Keratinocyte (primary cell): ENCODE measurements at places on chromosomes 7 and 10. TPM values are rescaled to one million over a fixed set of nuclear protein-coding genes. Genes with fewer than 3 reads are reported as not detected.

GRCh38 chr7:129925416-129926002 lies 27.3 kb downstream of the UBE2H start:
- DNase-seq: no peak

DNA sequence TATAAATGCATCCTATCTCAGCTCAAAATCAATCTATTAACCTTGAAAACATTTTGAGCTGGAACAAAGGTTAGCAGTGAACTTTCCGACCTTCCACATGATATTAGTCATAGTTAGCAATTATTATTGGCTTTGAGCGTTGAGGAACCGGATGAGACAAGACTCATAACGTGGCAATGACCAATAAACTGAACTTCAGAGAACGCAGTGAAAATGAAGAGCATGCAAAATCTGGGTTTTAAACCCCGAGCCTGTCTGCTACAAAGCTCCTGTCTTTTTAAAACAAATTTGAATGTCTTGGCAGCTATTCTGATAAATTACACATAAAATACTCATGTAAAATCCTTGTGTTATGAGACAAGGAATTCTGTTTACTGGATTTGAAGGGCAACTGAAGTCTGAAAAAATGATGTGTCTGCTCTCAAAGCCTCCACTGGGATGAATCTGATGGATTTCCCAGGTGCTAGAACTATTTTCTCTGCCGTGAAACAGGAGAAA lies 74.7 kb upstream of the ITGB1 start:
- DNase-seq: peak; percentile 42

- no peak for DNase-seq
These were observed 74.5 kb downstream of the DIP2C start for GRCh38 chr10:614790-615582.

DNA sequence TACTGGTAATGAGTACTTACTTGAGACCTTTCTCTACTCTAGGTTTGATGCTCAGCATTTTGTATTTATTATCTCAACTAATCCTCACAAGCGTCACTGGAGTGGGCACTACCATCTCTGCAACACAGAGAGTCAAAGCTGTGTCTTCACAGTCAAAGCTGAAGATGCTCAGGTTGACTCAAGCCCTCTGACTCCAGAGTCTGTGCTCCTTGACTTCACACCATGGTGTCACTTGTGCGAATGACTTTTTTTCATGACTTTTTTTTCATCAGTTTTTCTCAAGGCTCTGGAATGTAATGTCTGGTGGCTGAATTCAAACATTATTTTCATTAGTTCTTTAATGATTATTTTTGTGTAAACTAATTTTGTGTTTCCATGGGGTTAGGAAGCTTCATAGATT lies 30.4 kb upstream of the TARP start:
- DNase-seq: no peak

- no peak for DNase-seq
These were observed 312.7 kb upstream of the SP8 start for GRCh38 chr7:21099432-21099831.

- DNase-seq: no peak
These were observed 634.8 kb upstream of the GRM3 start for GRCh38 chr7:86008898-86009297.

DNA sequence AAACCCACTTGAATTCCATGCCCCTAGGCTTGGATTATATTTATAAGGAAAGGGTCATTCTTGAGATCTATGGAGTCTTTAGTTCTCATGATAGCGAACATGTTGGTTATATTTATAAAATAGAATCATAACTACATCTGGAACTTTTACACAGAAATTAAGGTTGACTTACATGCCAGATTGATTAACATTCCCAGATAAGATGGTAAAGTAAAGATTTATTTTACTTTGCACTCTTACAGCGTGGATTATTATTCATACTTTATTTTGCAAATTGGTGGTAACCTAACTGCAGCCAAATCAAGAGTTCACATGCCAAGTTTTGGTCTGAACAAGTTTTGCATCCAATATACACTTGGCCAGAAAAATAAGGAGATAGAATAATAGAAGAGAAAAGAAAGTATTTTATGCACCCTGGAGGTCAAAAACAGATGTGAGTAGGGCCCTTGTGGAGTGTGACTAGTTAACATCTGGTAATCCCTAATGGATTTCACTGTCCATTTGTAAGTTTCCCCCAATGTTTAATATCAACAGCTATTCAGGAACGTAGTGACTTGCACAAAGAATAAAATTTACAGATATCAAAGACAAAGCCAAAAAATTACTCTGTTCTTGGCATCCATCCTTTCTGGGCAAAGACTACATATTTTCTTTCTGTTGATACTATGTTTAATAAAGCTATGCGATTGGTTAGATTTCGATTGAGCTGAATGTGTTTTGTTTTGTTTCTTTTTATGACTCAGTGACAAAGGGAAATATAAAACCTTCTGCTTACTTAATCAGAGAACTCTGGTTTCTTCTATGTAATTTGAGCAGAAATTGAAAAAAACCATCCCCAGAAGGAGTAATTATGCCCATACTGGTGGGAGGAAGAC lies 10.1 kb upstream of the TMEM26 start:
- DNase-seq: no peak

GRCh38 chr10:124911124-124912067 lies 30.5 kb upstream of the ZRANB1 start:
- DNase-seq: no peak

DNA sequence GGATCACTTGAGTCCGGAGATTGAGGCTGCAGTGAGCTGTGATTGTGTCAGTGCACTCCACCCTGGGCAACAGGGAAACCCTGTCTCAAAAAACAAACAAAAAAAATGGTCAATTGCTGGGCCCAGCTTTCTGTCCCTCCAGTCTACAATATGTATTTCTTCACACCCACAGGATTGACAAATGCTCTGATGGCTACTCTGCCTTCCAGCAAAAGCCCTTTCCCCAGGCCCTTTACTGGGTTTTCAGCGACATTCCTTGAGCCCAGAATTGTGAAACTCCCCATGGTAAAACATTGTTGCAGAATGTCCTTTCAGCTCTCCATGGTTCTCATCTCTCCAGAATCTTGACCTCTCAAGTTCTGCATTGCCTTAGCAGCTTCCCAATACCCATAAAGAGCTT lies 23.7 kb upstream of the TNKS2 start:
- no peak for DNase-seq

DNA sequence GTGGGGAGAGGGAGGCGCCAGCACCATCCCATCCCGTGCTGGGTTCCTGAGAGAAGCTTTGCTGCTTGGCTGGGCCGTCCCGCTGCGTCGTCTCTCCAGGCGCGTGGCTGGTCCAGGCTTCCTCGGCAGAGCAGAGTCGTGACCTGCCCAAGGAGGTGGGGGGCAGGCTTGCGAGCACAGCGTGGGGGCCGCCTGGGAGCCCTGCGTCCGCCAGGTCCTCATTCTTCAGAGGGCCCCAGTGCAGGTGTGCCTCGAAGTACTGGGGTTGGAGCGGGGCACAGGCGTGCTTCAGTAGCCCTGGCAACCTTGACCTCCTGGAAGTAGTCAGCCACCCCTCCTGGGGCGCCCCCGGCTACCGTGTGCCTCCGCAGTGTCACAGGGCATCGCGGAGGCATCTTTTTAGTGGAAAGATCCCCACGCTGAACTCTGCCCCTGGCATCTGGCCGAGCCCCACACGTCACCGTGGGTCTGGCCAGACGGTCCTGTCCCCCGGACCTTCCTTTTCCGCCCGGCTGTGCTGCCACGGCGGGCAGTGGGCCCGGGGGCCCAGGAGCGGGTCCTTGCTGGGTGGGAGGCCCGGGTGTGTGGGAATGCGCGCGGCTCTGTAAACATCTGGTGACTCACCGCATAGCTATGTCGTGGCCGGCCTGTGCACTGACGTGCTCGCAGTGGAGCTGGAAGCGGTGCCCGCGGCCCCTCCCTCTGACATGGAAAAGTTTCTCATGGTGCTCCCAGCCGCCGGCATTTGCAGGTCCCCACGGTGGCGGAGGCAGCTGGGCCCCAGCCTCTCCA lies 6.4 kb downstream of the MAFK start:
- no peak for DNase-seq

DNA sequence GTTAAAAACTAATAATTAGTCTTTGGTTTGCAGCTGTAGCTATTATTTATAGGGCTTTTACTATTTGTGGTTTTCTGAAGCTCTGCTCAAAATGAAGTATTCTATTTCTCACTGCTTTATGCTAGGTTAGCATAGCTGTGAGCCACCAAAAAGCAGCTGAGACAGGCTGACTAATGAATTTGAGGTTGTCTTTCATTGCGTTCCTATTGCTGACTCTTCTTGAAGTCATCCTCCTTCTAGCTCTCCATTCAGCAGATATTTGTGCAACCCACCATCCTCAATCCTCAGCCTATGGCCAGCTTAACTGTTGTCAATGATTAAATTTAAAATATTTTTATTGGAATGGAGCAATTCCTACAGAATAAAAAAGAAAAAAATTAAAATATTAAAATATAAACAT lies 2.1 kb upstream of the RALA start:
- peak; percentile 73 for DNase-seq

DNA sequence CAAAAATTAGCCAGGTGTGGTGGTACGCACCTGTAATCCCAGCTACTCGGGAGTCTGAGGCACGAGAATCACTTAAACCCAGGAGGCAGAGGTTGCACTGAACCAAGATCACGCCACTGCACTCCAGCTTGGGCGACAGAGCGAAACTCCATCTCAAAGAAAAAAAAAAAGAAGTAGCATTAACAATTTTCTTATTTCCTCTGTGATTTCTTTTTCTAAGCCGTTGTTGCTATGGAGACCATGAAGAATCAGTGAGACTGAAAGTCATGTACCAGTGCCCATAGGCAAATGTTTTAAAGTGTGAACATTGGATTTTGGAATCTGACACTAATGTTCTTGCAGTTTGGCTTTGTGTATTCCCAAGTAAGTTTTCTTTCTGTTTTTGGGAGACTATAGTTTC lies 18.4 kb upstream of the MAP3K8 start:
- DNase-seq: no peak

GRCh38 chr10:99266383-99266782 lies 30.7 kb upstream of the HPSE2 start:
- no peak for DNase-seq

GRCh38 chr10:49162761-49163310 lies 25.4 kb downstream of the TMEM273 start:
- DNase-seq: no peak

DNA sequence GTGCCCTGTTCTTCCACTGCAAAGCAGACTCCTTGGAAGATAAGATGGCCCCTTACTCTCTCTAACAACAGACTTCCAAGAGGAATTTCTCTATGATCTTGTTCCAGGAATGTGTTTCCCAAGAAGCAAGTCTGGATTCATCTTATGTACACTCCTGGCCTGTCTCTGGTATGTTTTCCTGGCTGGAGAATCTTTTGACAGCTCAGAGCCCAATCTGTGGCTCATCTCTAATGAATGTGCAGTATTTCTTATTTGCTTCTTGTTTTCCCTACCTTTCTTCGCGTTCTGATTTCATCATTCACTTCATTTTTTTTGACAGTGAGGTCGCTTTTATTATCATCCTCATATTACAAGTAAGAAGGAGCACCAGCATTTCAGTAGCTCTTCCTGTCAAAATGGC lies 53.0 kb upstream of the PITRM1 start:
- peak; percentile 46 for DNase-seq

DNA sequence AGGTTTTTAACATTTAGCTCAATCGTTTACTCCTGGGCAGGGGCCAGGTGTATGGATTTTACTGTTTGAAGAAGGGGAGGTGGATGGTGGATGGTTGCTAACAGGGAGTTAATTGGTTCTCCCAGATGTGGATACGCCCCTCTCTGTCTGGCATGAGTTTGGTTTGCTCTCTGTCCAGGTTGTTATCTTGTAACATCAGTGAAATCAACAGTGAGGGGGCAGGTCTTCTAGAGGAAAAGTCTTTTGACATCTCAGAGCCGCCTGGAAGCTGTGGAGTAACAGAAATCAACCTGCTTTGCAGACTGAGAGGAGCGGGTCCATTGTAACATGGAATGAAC lies 243.4 kb downstream of the MGMT start:
- DNase-seq: no peak

GRCh38 chr7:48033922-48034321 lies 1.4 kb upstream of the C7orf57 start:
- DNase-seq: no peak

GRCh38 chr10:121900443-121901174 lies 27.2 kb downstream of the ATE1 start:
- peak; percentile 7 for DNase-seq

- DNase-seq: no peak
These were observed 99.6 kb downstream of the DNAH11 start for GRCh38 chr7:21642422-21642821.

- no peak for DNase-seq
These were observed 13.0 kb downstream of the POLL start for GRCh38 chr10:101575091-101575490.

- no peak for DNase-seq
These were observed 8.5 kb upstream of the PAX2 start for GRCh38 chr10:100736809-100737354.

DNA sequence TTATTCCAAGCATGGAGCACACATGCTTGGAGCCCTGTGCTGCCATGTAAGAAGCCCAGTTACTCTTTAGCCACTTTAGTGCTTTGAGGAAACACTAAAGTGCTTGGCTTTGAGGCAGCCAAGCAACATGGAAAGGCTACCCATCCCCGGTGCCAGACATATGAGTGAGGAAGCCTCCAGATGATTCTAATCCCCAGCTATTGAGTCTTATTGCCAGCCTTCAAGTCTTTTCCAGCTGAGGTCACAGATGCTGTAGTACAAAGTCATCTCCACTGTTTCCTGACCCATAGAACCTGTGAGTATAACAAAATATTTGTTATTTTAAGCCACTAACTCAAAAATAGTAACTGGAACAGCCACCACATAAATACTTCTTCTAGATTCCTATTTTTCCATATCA lies 91.4 kb upstream of the CYP26C1 start:
- no peak for DNase-seq

- no peak for DNase-seq
These were observed 2.9 kb downstream of the A1CF start for GRCh38 chr10:50882540-50882983.

GRCh38 chr7:39043531-39043930 lies 65.8 kb downstream of the POU6F2 start:
- no peak for DNase-seq

- DNase-seq: no peak
These were observed 51.4 kb downstream of the DNMBP start for GRCh38 chr10:99958302-99958701.

- DNase-seq: no peak
These were observed 5.8 kb downstream of the BHLHA15 start for GRCh38 chr7:98216941-98217622.

Gene SH2B2
- polyA plus RNA-seq: 0.26 to 0.64 TPM (median 0.59 TPM) in 3 replicates

Gene GDF2
- not detected in 3 replicates for polyA plus RNA-seq

Gene ZP3
- 6.9 to 13.6 TPM (median 7.7 TPM) in 3 replicates for polyA plus RNA-seq

Gene MMP21
- not detected in 3 replicates for polyA plus RNA-seq

Gene CYP2C8
- polyA plus RNA-seq: 0.07 to 0.16 TPM (median 0.10 TPM) in 3 replicates

Gene FFAR4
- not detected in 3 replicates for polyA plus RNA-seq

Gene SPDYE3
- not detected in 3 replicates for polyA plus RNA-seq

Gene IGF2BP3
- polyA plus RNA-seq: 13.8 to 22.3 TPM (median 18.9 TPM) in 3 replicates

Gene TRIM50
- polyA plus RNA-seq: not detected in 3 replicates

Gene CH25H
- polyA plus RNA-seq: 0.05 to 0.37 TPM in 2 of 3 replicates, not detected in the other

Gene KCNIP2
- polyA plus RNA-seq: 0.17 to 0.71 TPM (median 0.41 TPM) in 3 replicates

Gene CRHR2
- polyA plus RNA-seq: not detected in 3 replicates
